Right ventricle myocardium superior (tissue), 1 donor: ENCODE measurements at places on chromosomes 6 and 20. TPM values are rescaled to one million over a fixed set of nuclear protein-coding genes. Genes with fewer than 3 reads are reported as not detected.

- no peak for DNase-seq
Measured at GRCh38 chr6:45431317-45432065, 53.8 kb upstream of the SUPT3H start.

DNA sequence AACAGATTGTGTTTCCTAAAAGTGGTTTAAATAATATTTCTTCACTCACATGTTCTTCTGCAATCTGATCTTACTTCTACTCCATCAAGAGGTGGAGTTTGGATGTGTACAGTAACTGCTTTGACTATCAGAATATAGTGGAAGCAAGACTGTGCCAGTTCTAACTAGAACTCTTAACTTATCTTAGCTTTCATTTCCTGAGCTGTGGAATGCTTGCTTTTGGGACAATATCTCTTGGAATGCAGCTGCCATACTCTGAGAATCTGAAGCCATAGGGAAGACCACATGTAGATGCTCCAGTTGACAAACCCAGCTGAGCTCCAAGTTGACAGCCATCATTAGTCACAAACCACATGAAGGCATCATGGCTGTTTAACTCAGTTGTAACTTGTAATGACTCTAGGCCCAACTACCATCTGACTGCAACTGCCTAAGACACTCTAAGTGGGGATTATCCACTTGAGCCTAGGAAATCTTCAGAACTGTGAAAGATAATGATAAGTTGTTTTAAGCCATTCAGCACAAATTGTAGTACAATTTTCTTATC is 40.8 kb upstream of the MAN1A1 start:
- no peak for DNase-seq

The MAP7 gene
- total RNA-seq = 2.1 TPM

The BEND3 gene
- total RNA-seq = 1.5 TPM

The OPN5 gene
- total RNA-seq = not detected

DNA sequence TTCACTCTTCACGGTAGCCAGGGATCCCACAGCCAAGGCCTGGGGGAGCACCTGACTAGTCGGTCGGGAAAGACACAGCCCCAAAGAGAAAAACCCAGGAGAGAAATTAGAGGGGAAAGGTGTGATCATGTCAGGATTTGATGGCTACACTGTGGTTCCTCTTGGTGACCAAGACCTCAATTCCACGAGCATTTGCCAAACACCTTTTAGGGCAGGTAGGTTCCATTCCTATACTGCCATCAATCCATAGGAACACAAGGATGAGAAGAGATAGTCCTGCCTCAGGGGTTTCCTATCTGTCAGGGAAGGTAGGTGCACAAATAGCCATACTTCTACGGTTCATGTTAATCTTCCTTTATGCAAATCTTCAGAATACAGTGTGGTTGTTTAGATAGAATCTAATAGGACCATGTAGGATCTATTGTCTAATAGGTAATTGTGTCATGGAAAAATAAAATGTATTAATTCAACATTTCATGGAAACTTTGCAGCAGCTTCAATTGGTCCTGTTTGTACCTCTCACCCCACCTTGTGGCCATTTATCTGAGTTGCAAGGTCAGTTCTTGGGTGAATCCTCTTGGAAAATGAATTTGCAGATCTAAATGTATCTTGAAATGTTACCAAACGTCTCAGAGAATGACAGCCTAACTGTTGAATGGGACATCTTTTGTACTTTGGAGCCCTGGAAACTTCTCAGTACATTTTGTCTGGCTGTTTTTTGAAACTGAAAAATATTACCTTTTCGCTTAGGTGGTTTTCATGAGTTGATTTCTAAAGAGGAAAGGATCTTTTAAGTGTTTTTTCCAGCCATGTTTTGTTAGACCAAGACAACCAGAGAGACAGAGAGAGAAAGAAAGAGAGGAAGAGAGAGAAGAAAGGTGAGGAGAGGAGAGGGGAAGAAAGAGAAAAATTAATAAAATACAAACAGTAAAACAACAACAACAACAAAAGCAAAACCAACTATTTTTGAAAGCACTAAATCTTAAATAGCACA is 33.7 kb upstream of the IYD start:
- DNase-seq = no peak

GRCh38 chr20:14441201-14441600 is 103.8 kb upstream of the FLRT3 start:
- no peak for DNase-seq

DNA sequence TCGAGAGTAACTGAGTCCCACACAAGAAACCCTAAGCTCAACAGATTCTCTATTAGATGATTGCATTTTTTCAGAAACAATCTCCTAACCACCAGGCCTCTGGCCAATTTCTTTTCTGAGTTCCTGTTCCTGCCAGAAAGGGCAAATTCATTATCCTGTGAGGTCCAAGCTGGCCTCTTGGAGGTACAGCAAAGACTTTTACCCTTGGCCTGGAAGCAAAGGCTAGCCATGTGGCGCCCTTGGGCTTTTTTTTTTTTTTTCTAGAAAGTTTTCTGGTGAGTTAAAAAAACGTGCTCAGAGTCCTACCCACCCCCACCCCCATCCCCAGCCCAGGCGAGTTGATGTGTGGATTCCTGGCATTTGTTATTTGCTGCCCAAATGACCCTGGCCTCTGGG is 59.0 kb upstream of the EEF1A1 start:
- DNase-seq = no peak

The GJA10 gene
- total RNA-seq = not detected

The BCAS1 gene
- not detected for total RNA-seq

DNA sequence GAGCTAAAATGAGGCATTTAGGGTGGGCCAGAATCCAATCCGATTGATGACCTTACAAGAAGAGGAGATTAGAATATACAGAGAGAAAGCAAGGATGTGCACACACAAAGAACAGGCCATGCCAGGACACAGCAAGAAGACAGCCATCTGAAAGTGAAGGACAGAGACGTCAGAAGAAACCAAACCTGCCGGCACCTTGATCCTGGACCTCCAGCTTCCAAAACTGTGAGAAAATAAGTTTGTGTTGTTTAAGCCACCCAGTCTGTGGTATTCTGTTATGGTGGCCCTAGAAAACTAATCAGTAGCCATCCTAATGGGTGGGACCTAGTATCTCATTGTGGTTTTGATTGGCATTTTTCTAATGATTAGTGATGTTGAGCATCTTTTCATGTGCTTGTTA is 39.7 kb upstream of the ME1 start:
- DNase-seq = no peak

DNA sequence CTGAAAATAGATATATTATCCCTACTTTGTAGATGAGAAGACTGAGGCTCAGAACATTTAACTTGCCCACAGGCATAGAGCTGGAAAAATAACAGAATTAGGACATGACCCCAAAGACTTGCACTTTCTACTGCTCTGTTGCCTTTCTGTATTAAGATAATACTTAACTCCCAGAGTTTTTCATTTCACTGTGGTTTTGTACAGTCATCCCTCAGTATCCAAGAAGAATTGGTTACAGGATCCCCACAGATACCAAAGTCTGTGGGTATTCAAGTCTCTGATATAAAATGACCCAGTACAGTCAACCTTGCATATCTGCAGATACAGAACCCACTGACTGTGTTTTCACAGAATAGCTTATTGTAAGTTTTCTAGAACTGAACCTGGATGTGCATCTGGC is 16.8 kb downstream of the MRS2 start:
- DNase-seq = no peak

- DNase-seq = no peak
Measured at GRCh38 chr6:168852376-168852884, 401.2 kb downstream of the THBS2 start.

The SERAC1 gene
- 4.5 TPM for total RNA-seq

The DOP1A gene
- total RNA-seq = 13.0 TPM

DNA sequence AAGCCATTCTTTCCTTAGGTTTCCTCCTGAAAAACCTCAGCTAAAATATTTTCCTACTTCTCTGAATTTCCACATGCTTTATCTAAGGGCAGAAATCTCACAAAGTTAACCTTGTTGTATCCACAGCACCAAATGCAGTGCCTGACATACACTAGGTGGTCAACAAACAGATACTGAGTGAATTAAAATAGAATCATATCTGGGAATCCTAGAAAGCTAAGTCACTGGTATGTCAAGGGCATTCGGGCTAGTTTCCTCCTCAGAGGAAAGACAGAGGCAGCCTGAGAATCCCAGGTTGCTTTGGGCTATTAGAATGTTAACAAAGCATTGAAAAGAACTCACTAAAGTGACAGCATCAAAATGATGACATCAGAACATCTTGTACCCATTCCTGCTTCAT is 132.7 kb upstream of the F13A1 start:
- no peak for DNase-seq

GRCh38 chr20:53070706-53071392 is 98.7 kb downstream of the TSHZ2 start:
- DNase-seq = no peak

GRCh38 chr6:109772883-109773431 is 81.9 kb downstream of the FIG4 start:
- DNase-seq = peak; percentile 77

DNA sequence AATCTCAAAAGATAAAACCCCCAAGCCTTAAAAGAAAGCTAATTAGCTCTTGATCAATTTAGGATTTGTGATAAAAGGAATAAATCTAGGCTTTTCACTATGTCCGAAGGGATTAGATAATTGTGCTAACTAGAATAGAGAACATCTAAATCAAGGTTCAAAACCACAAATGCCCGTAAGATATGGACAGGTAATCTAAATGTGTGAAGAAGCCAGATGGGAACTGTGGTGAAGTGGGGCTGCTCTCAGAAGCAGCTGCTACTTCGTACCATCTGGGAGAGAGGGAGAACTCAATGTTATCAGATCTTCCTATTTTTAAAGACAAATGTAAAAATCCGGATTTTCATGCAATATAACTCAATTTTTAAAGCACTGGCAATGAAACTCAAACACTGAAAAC is 44.2 kb downstream of the NCOA6 start:
- no peak for DNase-seq

GRCh38 chr6:134245041-134245440 is 72.9 kb downstream of the SGK1 start:
- no peak for DNase-seq

The XKR7 gene
- total RNA-seq = not detected

- DNase-seq = no peak
Measured at GRCh38 chr6:110064744-110065524, 86.8 kb downstream of the GPR6 start.

The TOX2 gene
- 0.46 TPM for total RNA-seq

DNA sequence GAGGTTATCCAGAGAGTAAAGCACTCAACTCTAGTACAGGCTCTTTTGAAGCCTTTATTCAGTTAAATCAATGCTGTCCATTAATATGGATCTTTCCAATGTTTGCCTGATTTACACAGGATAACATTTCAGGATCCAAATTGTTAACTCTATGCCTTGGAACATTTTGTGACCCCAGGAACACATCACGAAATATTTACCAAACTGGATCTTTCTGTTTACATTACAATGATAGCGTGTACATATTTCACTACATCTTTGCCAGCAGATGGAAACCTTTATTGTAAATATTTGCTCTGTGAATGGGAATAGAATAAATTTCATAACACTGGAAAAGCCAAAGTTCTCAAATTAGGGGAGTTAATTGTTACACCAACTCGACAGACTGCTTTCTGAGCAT is 23.5 kb downstream of the BPIFA2 start:
- no peak for DNase-seq

DNA sequence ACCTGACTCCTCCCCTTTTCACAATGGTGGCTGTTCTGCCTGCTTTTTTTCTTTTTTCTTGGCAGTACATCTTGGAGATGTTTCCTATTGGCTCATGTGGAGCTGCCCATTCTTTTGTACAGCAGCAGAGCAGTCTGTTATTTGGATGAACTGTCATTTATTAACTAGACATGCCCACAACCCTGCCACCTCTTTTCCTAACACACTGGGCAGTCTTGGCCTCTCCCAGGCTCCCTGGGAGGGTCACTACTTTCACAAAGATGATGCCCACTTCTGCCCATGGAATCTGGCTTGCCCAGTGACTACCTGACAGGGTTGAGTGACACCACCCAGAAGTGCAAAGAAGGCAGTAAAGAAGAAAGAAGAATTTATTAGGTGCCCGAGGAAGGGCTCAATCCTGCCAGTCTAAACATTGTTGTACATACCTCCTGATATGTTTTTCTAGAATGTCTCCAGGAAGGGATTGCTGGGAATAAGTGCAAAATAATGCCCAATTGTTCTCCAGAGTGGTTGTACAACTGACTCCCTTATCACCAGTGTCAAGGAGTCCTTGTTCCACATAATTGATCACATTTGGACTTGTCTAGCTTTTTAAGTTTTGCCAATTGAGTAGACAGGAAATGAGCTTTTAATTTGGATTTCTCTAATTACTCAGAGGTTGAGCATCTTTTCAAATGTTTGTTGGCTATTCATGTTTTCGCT is 19.7 kb upstream of the SCRT2 start:
- no peak for DNase-seq

The BEND6 gene
- total RNA-seq = 0.16 TPM

- DNase-seq = no peak
Measured at GRCh38 chr6:161667957-161668356, 394.1 kb upstream of the AGPAT4 start.

- DNase-seq = no peak
Measured at GRCh38 chr6:6750594-6751265, 162.2 kb downstream of the LY86 start.

The MRAP2 gene
- total RNA-seq = 0.13 TPM

GRCh38 chr20:3431109-3431508 is 23.6 kb upstream of the DNAAF9 start:
- no peak for DNase-seq

DNA sequence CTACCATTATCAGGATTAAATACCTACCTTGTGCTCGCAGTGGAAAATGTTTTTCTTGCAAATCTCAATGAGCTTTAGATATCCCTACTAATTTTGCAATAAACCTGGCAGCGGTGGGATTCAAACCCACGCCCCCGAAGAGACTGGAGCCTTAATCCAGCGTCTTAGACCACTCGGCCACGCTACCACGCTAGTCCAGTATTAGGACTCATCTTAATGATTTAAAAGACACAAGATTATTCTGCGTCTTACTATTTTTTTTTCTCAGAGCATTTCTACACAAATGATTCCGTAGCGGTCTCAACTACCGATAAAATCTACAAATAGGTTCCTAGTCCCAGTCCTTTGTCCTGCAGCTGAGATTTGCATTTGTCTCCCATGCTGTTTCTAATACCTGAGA is 35.2 kb upstream of the ZSCAN23 start:
- DNase-seq = no peak

DNA sequence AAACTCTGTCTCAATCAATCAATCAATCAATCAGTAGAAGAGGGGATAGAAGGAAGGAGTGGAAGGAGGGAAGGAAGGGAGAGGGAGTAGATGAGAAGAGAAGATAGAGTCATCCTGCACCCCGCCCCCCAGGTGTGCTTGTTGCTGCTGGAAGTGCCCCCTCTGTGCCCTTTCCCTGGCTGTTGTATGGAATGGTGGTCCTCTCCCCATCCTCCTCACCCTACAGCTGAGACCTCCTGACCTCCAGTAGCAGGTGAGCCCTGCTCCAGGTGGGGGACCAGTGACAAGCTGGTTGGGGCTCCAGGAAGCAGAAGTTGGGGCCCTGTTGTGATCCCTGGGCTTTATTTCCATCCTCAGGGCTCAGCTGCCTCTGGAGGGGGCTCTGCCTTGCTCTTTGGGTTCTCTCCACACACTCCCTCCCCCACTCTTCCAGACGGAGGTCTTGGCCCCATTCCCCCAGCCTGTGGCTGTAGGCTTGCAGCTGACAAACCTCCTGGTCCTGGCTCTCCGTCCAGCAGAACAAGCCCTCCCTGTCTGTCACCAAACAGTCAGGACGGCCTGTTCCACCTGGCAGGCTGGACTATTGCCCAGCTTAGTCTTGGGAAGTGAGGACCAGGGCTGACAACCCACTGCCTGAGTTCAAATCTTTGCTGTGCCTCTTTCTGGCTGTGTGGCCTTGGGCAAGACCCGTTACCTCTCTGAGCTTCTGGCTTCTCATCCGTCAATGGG is 26.0 kb upstream of the SCRT2 start:
- peak; percentile 43 for DNase-seq

The RNF39 gene
- total RNA-seq = not detected

The PNRC1 gene
- total RNA-seq = 121 TPM
